ENCODE measurements at places on chromosomes 12 and 14. TPM values are rescaled to one million over a fixed set of nuclear protein-coding genes. Genes with fewer than 3 reads are reported as not detected.
A peak's percentile ranks its signal among the peaks of the same experiment; 100 is the strongest.

GRCh38 chr12:9951026-9951675 is 19.0 kb upstream of the CLEC2A start:
- DNase-seq = no peak

DNA sequence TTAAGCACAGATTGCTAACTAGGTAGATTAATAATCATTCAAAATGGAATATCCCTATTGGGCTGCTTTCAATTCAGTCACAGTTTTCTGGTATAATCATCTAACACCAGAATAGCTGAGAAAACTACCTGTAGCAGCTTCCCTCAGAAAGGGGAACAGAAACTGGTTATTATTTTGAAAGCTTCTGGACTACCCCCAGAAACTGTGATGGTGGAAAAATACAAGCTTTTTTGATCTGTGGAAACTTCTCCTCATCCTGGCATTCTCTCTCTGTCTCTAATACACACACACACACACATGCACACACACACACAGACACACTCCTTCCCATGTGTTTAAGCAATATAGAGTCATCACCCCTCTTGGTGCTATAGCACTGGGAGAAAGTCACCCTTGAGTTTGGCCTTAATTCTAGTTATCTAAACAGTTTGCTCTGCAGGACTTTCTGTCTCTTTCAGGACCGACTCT is 251.5 kb upstream of the LMO3 start:
- no peak for DNase-seq

The TAS2R13 gene
- total RNA-seq = 3.8 TPM

- no peak for DNase-seq
Observed at GRCh38 chr12:27013611-27014084, 536 bp downstream of the TM7SF3 start.

The RERGL gene
- 0.40 TPM for total RNA-seq

The PRKCH gene
- total RNA-seq = 8.4 TPM

DNA sequence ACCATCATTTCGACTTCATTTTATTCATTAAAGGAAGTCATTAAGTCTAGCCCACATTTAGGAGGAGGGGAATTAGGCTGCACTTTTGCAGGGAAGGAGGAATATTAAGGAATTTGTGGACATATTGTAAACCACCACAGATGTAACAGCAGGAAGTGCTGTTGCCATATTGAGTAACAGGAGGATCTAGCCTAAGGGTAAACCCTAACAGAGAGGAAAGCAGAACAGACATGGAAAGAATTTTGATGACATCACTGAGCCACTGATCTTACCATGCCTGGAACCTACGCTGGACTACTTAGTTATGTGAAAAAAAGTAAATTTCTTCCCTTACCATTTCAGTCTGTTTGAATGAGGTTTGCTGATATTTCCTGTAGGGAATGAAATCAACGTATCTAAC is 100.7 kb upstream of the ATF7IP start:
- no peak for DNase-seq

GRCh38 chr14:27392153-27392552 is 794.3 kb upstream of the NOVA1 start:
- DNase-seq = no peak

DNA sequence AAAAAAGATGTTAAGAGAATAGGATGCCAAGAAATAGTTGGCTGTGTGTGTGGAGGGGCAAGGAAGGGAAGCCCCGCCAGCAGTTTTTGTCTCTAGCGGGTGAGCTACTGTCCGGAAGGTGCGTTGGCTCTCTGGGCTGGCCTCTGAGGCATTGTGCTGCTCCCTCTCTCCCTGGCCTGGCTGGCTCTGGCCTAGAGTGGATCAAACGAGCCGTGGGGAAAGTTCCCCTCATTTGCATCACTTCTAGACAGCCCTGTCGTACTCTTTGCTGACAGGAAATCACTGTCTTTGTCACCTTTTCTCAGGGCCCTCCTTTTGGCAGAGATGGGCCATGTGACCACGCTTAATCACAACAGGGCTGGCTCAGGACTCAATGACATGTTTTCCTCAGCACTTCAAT is 236.1 kb upstream of the NPAS3 start:
- peak; percentile 37 for DNase-seq

The MANSC4 gene
- 0.29 TPM for total RNA-seq

- no peak for DNase-seq
Observed at GRCh38 chr14:78297858-78298257, 127.7 kb downstream of the NRXN3 start.

DNA sequence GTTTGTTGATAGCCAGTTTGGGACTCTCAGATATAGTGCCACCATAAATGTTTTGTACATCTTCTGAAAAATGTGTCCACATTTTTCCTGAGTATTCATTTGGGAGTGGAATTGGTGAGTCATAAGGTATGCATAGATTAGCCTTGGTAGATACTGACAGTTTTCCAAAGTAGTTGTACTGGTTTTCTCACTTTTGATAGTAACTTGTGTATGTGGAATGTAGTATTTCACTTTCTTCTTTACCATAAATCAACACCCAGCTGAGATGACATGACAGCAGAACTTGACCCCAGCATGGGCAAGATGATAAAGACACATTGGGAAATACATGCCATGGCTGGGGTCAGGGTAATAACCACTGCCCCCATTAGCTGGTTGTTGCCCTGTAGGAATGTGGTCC is 5.4 kb downstream of the FBXW8 start:
- DNase-seq = no peak

GRCh38 chr12:34311337-34311736 is 289.0 kb downstream of the ALG10 start:
- no peak for DNase-seq

The HOXC4 gene
- total RNA-seq = 69.4 TPM

The ASCL1 gene
- total RNA-seq = not detected

The WNT5B gene
- total RNA-seq = 56.2 TPM

DNA sequence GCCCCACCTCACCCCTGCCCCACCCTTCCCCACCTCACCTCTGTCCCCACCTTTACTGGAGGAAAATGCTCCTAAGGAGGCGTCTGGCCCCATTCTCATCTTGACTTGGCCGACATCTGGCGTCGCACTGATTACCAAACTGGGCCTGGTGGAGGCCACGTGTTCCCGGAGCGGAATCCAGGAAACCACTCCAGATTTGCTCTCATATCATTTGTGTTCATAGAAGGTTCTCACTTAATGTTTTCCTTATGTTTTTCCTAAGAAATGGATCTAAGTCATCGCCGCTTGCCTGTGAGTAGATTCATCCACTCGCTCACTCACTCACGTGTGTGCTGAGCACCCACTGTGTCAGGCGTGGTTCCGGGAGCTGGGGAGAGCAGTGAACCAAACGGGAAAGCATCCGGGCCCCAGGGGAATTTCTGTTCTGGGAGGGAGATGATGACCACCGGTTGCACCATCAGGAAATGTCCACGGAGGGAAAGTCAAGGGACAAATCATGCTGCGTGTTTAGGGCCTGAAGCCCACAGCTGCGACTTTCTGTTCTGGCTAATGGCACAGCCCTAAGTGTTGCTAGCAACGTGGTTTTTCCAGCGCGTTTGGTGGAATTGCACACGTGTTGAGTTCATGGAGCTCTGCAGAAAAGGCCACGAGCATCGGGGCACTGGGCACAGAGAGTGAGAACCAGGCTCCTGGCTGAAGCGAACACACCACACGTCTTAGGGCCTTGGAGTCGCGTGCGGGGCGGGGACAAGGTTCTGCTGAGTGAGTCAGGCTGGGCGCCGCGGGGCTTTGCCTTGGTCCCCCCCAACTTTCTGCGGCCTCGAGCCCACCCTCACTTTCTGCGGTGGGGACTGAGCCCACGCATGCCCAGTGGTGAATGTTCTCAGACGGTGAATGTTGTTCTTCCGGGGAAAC is 57.7 kb downstream of the ADGRD1 start:
- DNase-seq = no peak

The TOMM20L gene
- total RNA-seq = 0.47 TPM
